ENCODE measurements at places on chromosomes 16 and 17.

DNA sequence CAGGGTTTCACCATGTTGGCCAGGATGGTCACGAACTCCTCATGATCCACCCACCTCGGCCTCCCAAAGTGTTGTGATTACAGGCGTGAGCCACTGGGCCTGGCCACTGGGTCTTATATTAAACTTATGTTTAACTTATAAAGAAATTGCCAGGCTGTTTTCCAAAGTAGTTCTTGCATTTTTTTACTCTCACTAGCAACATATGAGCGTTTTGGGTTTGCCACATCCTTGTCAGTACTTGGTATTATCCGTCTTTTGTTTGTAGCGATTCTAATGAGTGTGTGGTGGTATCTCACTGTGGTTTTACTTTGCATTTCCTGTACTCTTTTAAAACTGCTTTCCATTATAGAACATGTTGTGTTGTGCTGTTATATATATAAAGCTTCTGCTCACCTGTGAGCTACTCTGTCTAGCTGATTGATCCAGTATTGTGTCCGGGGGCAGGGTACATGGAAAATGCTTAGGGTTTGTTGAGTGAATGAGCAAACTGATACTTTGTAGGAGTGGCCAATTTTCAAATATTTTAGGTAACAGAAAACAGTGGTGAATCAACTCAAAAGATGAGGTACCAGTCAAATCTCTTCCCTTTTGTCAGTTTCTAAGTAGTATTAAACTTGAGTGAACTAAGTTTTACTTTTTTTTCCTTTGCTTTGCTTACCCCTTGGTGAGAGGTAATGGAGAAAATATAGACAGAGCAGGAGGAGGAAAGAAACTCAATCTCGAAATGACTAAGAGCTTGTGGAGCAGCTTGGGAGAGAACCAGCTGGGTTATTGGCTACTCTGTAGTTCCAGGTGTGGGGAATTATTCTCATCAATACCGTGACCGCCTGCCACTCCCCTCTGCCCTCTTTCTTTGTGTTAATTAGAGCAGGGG, 75.8 kb downstream of the PITPNC1 start:
- no peak for DNase-seq

DNA sequence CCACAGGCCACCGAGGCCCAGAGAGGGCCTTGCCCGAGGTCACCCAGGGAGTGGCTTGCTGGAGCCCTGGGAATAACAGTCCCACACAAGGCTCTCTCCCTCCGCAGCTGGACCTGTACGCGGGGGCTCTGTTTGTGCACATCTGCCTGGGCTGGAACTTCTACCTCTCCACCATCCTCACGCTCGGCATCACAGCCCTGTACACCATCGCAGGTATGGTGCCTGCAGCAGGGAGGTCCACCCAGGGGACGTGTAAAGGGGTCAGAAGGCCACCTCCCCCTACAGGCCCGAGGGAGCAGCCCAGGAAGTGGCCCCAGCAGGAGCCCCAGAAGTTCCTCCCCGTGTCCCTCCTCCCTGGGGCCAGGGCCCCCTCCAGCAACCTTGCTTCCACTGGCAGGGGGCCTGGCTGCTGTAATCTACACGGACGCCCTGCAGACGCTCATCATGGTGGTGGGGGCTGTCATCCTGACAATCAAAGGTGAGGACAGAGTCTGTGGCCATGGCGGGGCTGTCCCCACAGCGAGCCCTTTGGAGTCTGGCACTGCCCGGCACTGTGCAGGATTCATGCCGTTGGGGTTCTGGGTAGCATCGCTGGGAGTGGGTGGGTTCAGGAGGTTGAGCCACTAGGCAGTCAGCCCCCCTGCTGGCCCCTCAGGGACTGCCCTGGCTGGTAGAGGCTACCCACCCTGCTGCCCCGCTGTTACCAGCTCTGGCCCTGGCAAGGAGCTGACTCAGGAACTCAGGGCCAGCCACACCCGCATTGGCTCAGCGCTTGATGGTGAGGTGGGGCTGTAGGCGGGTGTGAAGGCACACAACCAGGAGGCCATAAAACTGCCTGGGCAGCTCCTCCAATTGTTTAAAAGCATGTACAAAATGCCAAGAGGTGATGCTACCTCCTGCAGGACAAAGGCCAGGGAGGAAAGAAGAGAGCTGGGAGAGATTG, 17.3 kb downstream of the SLC5A10 start:
- no peak for DNase-seq

DNA sequence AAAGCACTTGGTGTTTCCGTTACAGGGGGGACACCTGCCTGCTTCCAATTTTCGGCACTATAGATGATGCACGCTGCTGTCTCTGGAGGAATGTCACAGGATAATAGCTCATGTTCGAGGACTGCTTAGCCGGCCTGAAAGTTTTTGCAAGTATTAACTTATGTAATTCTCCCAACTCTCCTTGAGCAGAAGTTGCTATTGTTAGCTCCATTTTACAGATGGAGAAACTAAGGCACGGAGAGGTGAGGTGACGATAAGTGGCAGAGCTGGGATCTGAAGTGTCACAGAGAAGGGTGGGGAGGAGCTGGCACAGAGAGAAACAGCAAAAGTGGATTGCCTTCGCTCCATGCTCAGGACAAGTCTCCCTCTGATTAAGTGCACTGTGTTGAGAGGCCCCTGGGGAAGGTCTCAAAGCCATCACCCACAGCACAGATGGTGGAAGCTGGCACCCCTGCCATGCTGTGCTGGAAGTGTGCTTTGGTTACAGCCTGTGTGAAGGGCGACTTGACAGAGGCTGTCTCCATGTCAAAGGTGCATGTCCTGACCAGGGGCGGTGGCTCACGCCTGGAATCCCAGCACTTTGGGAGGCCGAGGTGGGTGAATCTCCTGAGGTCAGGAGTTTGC, 40.8 kb upstream of the MEAK7 start:
- no peak for DNase-seq

DNA sequence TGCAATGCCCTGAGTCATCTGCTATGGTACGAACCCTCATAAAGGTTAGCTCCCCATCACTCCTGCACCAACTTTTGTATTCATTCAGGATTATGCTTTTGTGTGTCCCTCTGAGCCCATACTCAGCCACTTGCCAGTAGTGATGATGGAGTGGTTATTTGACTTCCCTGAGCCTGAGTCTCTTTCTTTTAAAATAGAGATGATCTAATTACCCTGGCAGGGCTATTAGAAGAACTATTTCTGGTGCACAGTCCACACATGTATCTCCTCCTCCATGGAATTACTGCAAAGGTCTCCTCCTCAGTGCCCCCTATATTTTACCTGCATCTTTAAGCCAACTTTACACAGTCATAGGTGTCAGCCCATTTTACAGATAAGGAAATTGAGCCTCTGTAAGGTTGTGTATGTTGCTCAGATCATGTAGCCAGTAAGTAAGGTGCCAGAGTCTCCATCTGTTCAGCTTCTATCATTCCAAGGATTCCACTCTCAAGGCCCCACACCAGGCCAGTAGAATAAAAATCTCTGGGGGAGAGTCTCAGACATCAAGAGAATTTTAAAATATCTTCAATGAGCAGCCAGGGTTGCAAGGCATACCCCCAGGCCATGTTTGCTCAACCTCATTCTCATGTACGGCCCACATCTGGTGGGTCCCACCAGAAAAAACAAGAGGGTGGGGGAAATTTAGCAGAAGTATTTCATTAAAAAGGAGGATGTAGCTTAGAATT, 333.7 kb upstream of the HSBP1 start:
- no peak for DNase-seq

DNA sequence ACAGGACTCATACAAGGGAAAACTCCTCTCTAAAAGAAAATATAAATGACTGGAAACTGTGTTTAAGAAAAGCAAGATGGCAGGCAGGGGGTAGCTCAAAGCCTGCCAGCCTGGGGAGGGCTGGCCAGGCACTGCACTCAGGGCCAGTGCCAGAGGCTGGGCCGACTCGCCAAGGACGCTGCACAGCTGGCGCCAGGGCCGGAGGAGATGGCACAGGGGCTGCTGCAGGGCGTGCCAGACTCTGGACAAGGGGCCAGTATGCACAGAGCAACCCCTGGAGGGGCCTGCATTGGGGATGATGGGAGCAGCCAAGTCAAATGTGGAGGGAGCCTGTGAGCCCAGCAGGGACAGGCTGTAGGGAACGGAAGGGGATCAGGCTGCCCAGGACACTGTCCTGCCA, 4.0 kb downstream of the PKMYT1 start:
- DNase-seq = no peak

DNA sequence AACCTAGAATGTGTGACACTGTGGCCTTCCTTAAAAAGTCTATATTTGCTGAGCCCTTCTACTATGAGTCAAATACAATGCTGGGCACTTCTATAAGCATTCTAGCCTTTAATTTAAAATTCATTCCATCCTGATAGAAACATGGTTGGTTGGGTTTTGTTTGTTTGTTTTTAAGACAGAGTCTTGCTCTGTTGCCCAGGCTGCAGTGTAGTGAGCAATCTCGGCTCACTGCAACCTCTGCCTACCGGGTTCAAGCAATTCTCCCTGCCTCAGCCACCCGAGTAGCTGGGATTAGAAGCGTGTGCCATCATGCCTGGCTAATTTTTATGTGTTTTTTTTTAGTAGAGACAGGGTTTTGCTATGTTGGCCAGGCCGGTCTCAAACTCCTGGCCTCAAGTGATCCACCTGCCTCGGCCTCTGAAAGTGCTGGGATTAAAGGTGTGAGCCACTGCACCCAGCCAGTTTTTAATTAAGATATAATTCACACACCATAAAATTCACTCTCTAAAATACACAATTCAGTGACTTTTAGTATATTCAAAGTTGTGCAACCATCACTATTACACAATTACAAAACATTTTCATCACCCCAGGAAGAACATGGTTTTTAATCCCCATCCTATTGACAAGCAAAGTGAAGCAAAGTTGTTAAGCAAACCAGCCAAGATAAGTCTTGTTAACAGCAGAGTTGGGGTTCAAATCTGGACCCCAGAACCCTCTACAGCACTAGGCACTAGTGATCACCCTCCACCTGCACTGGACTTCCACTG, 42.8 kb downstream of the CMTM4 start:
- no peak for DNase-seq

- DNase-seq = no peak
These were observed 11.0 kb upstream of the CAPNS2 start for GRCh38 chr16:55555436-55555835.

DNA sequence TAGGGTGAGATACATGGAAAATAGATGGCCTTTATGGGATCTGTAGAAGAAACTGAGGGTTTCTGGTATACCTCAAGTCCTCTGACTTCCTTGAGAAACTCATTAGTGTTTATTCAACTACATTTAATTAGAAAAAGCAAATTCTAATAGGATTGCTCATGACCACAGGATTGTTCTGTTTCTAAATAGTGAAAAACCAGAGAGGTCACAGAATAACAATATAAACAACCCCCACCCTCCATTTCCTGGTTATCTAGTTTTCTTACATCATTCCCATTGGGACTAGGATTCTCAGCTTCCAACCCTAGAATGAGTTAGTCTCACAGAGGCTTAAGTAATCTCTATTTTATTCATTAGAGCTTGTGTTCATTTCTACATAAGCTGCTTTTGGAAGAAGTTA, 30.0 kb downstream of the SF3B3 start:
- no peak for DNase-seq

DNA sequence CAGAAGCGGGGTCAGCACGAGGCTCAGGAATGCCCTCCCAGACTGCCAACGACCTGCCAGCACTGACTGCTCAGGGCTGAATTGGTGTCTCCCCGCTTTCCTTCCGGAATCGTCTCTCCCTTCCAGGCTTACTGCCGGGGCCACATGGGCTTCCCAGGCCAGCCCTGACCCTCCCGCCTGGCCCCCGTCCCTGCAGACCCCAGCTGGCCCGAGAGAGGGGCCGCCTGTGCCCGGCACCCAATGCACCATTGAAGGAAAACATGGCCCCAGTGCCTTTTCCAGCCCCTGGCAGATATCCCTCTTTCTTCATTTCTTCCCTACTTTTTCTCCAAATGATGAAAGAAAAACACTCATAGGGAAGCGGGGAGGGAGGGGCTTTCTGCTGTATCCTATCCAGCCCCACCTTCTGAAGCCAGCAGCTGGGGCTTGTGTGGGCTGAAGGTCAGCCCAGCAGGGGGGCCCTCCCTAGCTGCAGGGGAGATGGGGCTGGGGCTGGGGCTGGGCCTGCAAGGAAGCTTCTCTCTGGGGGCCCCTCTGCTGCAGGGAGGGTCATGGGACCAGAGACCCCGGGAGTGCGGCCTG, 25.9 kb downstream of the ZNF469 start:
- no peak for DNase-seq

DNA sequence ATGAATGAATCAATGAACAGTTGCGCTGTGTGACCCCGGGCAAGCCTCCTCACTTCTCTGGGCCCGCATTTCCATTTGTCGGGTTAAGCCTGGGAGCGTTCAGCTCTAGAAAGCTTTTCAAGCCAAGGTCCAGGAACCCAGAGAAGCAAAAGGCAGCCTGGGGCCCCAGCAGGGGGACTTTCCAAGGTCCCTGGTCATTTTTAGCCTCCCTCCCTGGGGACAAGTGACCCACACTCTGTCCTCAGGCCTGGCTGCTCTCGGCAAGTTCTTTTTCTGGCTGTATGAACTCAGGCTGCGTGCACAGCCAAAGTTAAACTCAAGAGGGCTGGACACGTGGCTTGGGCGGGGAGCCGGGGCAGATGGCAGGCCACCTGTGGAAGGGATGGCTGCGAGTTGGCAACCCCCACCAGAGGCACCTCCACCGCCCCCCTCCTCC, 41.4 kb upstream of the CIBAR2 start:
- DNase-seq = no peak

DNA sequence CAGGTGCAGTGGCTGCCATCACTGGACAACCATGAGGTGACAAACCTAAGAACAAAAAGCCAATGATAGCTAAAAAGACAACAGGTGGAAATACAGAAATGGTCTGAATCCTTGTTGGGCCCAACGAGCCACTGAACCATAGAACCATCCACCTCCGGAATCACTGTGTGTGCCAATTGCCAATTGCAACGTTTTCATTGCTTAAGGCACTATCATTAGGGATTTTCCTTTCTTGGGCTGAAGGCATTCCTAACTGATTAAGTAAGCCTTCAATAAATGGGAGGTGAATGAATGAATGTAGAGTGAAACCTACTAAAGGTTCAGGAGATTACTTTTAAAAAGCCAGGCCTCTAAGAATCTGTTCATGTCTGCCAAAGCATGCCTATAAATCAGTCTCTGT, 3.6 kb downstream of the USP31 start:
- DNase-seq = no peak

GRCh38 chr16:8950580-8951077, 13.1 kb downstream of the USP7 start:
- DNase-seq = no peak

DNA sequence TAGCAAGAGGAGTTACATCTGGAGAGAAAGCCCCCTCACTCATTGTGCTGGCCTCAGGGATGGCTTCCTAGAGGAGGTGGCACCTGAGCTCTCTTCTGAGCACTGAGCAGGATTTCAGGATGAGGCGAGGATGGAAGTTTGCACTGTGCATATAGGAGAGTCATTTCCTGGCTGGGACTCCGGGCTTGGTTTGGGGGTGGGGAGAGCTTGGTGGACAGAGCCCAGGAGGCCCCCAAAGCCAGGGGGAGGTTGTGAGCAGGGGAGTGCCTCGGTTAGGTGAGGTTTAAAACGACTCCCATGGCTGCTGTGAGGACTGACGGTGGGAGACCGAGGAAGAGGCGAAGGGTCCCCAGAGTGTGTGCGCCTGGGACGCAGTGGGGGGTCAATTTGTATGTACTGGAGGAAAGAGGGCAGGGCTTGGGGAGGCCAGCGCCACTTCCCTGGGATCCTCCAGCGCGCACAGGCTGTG, 1.2 kb downstream of the CAMKK1 start:
- no peak for DNase-seq
